ENCODE measurements at places on chromosomes 3 and 15. TPM values are rescaled to one million over a fixed set of nuclear protein-coding genes. Genes with fewer than 3 reads are reported as not detected.

DNA sequence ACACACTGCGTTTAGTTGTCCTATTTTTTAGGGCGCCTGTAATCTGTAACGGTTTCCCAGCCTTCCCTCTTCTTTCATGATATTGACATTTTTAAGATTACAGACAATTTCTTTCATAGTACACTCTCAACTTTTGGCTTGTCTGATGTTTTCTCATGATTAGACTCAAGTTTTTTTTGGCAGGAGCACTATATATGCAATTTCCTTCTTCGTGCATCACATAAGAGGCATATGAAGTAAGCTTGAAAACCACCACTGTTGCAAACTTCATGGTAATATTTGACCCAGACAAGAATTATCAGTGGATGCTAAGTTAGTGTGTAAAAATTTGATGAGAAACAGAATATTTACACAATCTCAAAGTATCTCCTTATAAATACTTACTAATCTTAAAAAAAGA, 119.2 kb upstream of the CMC1 start:
- no peak for DNase-seq

The C3orf20 gene
- not detected for total RNA-seq

DNA sequence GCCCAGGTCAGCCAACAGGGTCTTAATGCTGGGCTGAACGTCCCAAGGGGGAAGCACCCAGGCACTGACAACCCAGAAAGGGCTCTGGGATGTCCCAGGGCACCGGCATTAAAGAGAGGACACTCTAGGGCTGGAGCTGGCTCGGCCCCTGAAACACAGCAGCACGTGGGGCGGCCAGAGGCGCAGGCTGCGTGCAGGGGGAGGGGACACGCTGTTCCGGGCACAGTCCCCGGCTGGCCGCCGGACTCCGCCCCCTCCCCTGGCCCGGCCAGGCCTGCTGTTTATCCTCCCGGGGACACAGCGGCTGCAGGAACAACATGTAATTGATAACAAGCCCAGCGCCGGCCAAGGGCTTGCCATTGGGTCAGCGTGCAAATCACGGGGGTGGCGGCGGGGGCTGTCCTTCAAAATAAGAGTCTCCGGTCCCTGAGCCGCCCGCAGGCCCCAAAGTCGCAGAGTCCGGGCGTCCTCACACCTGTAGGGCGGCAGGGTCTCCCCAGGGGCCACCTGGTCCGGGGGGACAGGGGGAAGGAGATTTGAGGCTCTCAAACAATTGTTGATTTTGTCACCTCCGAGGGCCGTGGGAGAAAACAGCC, 1.3 kb downstream of the KLF15 start:
- DNase-seq, result peak; percentile 60

DNA sequence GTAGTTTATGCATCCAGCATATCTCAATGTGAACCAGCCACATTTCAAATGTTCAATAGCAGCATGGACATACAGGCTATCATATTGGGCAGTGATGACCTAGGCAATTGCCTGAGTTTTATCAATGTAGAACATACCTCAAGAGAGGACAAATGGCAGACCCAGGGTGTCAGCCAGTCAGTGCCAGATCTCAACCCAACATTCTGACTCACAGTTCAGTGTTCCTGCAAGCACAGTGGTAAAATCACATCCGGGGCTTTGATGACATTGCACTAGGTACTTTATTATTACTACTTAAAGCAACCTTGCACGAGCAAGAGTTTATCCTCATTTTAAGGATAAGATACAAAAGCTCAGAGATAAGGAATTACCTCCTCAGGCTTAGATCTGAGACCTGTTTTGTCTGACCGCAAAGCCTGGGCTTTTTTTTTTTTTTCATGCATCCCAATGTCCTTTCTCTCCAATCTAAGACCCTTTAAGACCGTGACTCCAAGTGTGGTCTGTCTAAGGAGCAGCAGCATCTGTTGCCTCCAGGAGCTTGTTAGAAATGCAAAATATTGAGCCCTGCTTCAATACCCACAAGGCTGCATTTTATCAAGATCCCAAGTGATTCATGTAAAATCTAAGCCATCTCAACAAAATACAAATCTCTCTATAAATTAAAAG, 60.1 kb downstream of the SLC12A1 start:
- no peak for DNase-seq

DNA sequence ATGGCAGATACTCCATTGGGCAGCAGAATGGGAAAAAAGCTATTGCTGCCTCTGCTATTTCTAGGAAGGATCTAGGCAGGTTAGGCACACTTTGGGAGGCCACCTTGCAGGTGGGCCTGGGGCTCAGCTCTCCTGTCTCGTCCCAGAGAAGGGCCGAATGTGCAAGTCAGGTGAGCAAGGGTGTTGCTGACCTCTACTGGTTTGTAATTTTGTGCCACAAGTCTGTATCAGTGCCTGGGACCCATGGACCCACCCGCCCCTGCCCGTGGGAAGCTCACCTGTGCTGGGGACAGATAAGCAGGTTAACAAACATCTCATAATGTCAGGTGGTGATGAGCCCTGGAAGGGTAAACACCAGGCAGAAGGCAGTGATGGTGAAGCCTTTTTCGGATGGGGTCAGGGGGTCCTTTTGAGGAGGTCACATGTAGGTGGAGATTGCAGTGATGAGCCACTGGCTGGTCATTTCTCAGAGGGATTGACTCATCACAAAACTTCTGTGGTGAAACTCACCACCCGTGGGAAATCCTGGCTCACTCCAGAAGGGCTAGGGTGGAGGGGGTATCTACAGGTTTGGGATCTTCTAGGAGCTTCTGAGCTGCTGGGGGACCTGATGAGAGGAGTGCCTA, 161.3 kb downstream of the KLF13 start:
- DNase-seq, result no peak

The PP2D1 gene
- total RNA-seq, result not detected

- DNase-seq, result no peak
Observed at GRCh38 chr3:14404631-14405359, 2.4 kb downstream of the SLC6A6 start.

- peak; percentile 16 for DNase-seq
Observed at GRCh38 chr15:78455749-78456148, 17.7 kb downstream of the IREB2 start.

GRCh38 chr3:106635826-106636225, 741.4 kb upstream of the CCDC54 start:
- no peak for DNase-seq

The WDR6 gene
- total RNA-seq, result 61.5 TPM

DNA sequence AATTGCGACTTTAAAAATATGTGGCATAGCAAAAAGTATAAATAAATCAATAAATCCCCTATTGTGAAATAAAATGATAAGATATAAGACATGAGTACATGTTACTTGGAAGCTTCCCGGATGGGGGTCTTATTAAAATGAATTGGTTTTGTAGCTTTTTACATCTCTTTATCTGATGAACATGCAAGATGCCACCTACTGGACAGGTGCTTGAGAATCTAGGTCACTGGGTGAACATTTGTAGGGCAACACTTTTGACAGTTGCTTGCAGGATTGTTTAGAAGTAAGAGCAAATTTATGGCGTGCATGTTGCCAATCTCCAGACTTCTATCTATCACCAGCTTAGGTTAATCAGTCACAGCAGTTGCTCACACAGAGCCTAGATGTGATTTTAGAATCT, 362.7 kb upstream of the SUCLG2 start:
- no peak for DNase-seq

DNA sequence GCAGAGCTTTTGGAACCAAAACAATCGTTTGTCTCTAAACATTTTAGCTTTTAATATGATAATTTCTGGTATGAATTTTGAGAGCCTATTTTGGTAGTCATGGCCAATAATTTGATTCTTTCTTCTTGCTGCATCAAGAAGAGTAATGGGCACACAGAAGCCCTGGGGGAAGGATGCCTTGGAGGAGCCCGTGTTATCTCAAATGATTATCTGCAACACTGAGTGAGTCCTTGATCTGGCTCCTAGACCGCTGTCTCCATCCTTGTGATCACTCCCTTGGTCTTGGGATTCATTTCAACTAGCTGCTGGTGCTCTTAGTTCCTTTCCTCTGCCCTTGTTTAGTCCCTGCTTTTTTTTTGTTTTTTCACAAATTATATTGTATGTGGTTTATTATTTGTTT, 77.9 kb upstream of the CCNL1 start:
- no peak for DNase-seq

The ALPK3 gene
- total RNA-seq, result 45.2 TPM

The MRAS gene
- total RNA-seq, result 5.9 TPM

- DNase-seq, result no peak
Observed at GRCh38 chr15:39013262-39013661, 448.6 kb upstream of the RASGRP1 start.

- no peak for DNase-seq
Observed at GRCh38 chr3:160797356-160797755, 41.3 kb downstream of the PPM1L start.

DNA sequence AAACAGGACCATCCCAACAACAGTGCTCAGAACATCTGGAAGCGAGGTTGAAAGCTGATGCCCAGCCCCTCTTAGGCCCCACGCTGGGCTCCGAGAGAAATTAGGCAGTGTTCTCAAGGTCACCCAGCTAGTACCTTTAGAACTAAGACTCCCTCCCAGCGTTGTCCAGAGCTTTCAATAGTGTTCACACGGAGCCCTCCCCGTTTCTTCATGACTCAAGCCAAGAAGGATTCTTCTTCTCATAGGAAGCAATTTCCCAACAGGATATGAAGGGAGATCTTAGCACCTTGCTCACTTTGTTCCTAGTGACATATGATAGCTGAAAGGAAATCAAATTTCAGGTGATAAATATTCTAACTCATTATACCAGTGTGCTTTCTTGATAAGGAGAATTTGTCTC, 244.2 kb upstream of the ST8SIA2 start:
- DNase-seq, result no peak

DNA sequence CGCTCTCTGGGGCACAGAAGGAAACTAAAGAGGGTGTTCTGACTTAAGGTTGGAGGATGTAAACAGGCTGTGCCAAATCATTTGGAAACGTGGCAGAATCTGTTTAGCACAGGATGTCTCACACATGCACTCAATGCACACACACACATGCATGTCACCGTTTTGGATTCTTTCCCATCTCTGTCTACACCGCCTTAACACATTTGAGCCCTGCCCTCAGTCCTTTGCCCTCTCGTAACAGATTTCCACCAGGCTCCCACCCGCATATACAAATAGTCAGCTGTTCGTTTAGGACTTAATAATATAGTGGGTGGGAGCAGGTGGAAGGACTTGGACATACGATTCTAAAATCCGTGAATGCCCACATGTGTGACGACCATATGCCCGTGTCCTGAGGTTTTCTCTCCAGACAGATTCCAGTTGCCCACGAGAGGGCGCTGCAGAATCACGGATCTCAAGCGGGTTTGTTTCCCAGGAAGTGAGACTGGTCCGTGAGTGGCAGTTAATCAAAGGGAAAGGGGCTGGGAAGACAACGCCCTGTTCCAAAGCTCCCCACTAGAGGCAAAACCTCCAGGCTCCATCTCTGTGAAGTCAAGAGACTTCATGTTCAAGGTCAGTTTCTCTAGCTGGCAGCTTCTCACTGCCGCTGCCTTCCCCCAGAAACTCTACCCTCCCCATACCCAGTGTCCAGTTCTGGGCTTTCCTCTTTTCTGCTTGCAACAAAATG, 44.5 kb downstream of the NOX5 start:
- peak; percentile 86 for DNase-seq

The C15orf61 gene
- total RNA-seq, result 1.7 TPM

The UPK1B gene
- not detected for total RNA-seq

- no peak for DNase-seq
Observed at GRCh38 chr15:26449291-26449690, 323.6 kb downstream of the GABRB3 start.

DNA sequence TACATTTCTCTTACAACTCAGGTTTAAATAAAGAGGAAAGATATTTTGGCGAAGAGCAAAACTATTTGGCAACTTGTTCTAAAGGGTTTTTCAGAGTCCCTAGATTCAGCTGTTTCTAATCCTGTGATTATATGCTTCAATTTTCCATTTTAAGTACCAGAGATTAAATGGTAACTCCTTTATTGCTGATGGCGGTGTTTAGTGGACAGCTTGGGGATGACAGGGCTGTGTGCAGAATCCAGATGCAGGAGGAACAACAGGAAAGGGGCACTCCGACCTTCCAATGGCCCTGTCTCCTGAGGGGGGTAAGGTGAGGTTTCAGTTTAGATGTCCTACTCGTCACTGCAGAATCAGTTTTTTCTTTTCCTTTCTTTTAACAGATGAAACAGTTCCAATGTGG, 405.0 kb downstream of the PDCD6IP start:
- no peak for DNase-seq

The CAPN3 gene
- 0.60 TPM for total RNA-seq

Measured in lung microvascular endothelial cell (primary cell).